ENCODE measurements at places on chromosomes 6 and 20.

DNA sequence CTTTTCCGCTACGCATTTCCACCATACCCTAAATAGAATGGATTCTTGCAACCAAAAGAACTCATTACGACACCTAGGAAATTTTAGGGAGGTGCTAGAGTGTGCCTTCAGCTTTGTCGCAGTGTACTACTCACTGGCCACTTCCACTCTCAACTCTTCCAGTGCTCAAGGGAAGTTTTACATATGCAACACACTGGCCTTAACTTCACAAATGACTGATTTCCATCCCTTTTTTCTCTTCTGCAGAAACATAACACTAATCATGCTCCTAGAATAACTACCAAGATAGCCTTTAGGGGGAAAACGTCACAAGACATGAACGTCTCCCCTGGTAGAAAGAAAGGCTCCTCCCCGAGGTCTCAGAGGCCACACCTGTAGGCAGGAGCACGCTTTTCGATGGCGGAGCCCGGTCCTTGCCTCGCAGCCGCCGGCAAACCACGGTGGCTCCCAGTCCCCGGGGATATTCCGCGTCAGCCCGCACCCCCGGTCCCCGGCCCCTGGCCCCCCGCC, 584 bp downstream of the LYRM4 start:
- peak; percentile 53 for DNase-seq

DNA sequence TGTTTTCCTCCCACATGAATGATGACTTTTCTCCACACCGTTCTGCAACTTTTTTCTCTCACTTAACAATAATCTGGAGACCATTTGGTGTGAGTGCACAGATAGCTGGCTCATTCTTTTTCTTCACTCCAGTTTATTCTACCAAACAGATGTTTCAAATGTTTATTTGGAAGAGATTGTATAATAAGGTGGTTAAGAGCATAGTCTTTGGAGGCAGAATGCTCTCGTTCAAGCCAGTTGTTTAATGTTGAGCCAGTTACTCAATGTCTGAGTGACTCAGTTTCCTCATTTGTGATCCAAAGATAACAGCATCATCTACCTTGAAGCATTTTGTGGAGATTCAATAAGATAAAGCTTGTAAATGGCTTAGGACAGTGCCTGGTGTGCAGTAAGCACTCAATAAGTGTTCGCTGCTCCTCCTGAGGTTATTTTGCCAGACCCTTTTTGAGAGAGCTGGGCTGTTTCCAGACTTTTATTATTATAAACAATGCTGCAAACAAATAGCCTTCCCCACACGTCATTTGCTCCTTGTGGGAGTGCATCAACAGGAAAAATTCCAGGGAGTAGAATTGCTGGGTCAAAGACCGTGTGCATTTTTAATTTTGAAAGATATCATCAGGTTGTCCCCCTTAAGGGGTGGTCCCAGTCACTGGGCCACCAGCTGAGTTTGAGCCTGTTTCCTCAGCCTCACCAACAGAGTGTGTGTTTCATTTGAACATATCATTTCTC, 70.6 kb downstream of the VEGFA start:
- no peak for DNase-seq

DNA sequence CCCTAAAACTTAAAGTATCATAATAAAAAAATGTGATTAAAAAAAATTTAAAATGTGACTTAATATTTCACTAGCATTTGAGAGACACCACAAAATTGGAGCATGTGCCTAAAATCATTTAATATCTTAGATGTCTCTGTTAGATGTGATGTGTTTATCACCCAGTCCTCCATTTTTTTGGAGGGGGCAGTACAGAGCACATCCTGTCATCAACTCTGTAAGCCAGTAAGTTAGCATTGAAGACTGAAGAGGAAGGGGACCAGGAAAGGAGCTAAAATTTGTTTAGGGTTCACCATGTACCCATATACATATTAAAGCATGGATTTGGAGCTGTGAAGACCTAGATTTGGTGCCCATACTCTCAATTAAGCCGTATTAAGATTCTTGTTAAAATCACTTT, 30.7 kb upstream of the ADIG start:
- DNase-seq = no peak

- DNase-seq = no peak
Measured at GRCh38 chr20:38350879-38351775, 4.8 kb downstream of the LBP start.

DNA sequence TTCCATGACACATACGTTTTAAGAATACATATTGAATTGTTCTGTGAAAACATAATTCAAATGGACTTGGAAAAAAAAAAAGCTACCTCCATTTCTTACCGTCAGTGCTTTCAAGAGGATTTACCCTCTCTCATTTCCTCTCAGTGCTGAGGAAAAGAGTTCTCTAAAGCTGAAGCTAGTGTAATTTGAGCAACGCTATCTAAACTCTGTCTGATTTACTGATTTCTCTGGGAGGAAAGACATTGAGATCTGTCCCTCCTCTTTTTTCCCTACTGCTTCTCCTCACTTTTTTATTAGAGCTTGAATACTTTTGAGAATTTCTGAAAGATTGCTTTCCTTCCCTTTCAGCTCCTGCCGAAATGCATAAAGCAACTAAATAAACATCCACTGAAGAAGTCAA, 41.2 kb upstream of the GRIK2 start:
- no peak for DNase-seq

GRCh38 chr20:53922901-53923314, 147.5 kb downstream of the BCAS1 start:
- DNase-seq = no peak

- DNase-seq = no peak
Measured at GRCh38 chr6:151549790-151550189, 56.0 kb downstream of the CCDC170 start.

GRCh38 chr6:154754152-154754551, 20.9 kb downstream of the SCAF8 start:
- DNase-seq = no peak

DNA sequence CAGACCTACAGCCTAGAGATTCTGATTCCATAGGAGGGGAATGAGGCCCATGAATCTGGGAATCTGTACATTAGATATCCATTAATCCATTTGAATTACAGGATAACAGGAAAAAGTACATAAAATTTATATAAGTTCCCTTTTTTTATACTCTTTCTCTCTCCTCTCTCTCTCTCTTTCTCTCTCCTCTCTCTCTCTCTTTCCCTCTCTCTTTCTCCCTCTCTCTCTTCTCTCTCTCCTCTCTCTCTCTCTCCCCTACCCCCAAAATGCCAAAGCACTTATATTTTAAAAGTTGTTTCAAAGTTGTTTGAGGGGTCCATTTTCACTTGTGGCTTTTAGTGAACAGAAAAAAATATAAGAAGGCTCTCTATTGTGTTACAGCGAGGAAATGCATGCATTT, 15.1 kb downstream of the TSHZ2 start:
- no peak for DNase-seq

DNA sequence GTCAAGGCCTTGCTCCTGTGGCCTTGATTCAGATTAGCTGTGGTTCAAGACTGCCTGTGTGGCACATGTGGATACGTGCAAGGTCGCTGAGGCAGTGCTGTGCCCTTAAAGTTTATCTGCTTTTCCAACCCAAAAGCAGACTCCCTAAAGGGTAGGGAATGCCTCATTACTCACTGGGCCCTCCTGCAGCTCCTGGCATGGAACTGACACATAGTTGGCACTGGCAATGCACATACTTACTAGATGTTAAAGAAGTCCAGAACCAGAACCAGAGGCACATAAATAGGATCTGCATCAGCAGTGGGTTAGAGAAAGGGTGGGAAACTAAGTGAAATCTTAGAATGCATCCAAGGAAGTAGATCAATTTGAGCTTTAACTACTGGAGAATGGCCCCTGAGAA, 90.6 kb upstream of the MLN start:
- no peak for DNase-seq

DNA sequence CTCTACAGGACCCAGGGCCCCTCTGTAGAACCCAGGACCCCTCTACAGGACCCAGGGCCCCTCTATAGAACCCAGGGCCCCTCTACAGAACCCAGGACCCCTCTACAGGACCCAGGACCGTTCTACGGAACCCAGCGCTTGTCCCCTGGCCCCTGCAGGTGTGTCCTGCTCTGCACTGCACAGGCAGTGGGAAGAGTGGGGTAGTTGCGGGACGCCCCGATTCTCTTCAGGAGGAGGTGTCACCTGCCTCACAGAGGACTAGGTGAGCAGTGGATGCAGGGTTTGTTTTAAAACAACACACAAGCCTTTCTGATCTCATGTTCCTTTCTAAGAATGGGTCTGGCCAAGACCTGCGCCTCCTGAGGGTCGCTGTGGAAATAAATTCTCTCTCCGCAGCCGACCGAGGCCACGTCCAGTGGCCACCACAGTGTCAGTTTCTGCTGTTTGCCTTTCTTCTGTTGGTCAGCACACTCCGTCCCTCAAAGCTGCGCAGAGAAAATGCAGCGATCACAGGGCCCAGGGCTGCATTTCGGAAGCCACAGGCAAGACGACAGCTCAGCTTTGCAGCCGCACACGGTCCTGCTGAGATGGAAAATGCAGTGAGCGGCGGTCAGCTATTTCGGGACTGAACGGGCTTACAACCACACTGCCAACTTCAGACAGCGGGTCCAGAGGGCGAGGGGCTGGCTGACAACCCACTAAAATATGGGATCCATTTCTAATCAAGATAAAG, 135.2 kb downstream of the DLL1 start:
- no peak for DNase-seq

DNA sequence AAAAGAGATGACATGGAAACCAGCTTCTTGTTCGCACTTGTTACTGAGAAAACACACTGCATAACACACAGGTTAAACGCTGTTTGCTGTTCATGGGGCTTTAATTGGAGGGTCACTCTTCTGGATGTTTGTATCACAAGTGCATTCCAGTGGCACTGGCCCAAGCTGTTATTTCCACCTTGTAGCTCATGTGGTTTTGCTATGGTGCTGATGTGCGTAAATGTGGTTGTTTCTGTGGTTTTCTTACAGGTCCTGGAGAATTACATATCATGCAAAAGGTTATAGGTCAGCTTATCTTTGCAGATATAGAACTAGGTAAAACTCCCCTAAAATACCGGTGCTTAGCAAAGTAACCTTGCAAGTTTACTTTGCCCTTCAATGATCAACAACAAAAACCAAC, 89.3 kb upstream of the AHI1 start:
- no peak for DNase-seq

GRCh38 chr6:158852312-158853071, 33.3 kb upstream of the EZR start:
- DNase-seq = no peak

- peak; percentile 50 for DNase-seq
Measured at GRCh38 chr6:127641905-127642304, 64.9 kb downstream of the C6orf58 start.

GRCh38 chr20:51396365-51396909, 146.1 kb downstream of the NFATC2 start:
- no peak for DNase-seq

DNA sequence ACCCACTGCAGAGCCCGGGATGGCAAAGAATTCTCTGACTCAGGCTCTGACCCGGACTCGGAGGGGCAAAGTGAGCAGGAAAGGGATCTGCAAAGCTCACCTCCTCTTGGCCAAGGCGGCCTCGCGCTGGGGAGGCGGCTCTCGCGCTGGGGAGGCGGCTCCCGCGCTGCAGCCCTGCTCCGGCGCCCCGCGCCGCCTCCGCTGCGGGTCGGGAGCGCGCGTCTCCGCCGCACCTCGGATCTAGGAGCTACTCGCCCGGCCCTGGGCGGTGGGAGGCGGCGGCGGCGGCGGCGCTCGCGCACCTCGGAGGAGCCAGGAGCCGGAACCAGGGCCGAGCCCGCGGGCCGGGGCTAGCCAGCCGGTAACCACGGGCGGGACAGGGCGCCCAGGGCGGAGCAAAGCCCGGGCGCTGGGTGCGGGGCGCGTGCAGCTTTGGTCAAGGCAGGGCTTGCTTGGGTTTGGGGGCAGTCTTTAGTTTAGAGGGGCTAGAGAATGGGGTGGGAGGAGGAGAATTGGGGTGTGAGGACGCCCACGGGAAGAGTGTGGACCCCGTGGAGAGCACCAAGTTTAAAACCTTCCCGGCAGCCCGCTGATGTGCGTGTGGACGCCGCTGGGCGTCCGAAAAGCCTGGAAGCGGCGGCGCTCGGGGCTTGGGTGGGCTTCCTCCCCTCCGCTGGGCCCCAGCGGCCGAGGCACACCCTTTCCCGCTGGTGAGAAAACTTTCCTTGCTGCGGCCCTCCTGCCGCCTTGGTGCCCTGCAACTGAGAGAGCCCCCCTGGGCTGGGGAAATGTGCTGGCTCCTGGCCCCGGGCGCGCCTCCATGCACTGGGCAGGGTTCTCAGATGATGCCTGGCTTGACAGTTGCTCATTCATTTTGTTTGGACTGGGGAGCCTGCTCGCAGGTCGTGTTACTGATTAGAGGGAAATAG, at the start of gene MRAP2:
Gene MRAP2, plus strand, starts transcription at position 250 of the 929 bp plus-strand sequence. CDS start 21,547 bp downstream, outside the sequence.
- DNase-seq = peak; percentile 40

DNA sequence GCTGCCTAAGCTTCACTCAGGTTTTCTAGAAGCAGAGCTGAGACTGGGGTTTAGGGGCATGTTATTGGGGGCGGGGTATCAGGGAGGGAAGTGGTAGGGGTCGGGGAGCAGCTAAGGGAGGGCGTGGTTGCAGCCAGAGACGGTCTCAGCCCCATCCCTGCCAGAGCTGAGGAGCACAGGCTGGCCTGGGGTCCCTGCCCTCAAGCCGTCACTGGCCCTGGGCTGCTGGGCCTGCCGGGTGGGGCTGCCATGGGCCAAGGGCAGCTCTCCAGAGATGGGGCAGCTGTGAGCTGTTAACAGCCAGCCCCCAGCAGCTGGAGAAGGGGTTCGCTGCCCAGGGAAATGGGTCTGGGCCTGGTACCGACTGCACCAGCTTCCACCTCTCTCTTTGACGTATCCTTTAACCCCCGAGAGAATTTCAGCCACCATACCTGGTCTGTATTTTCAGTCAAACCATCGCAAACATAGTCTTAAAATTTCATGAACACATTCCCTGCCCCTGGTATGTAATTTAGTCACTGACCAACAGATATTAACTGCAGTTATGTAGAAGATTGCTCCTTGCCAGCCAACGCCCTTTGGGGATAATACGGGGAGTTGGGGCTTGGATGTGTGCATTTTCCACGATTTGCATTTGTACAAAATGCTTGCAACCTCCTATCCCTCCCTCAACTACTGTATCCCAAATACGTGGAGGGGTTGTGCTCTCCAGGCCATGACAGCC, 253.4 kb downstream of the TAF4 start:
- no peak for DNase-seq

DNA sequence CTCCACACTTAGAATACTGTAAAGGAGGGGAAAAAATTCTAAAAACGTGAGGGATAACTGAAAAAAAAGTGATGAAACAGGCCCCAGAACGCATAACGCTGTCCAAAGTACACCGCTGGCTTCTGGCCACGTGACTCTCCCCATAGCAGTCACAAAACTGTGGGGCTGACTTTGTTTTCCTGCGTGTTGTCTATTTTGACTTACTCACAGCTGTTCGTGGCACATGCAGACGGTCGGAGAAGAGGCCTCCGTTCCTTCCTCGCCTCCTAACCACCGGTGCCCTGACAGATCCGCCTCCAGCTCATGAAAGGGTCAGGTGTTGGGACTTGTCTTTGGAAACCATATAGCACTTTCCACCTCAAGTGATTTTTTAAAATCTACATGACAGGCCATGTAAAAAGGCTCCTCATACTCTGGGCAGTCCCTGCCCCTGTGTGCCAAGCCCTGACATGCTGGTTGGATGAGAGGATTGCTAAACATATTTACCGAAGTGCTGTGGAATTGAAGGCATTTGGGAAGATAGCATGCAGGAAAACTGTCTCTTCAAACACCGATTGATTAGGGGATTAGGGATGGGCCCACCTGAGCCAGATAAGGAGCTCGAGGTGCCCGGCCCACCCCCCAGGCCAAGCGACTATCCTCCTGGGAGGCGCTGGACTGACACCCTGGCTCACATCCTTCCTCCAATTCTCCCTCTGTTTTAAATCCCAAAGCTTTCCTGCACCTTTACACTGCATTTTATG, 54.8 kb downstream of the DACT2 start:
- DNase-seq = no peak
